ENCODE measurements at places on chromosomes 12 and 14. TPM values are rescaled to one million over a fixed set of nuclear protein-coding genes. Genes with fewer than 3 reads are reported as not detected.

- peak; percentile 69 for DNase-seq
Measured at GRCh38 chr14:39218171-39218769, 15.4 kb upstream of the MIA2 start.

DNA sequence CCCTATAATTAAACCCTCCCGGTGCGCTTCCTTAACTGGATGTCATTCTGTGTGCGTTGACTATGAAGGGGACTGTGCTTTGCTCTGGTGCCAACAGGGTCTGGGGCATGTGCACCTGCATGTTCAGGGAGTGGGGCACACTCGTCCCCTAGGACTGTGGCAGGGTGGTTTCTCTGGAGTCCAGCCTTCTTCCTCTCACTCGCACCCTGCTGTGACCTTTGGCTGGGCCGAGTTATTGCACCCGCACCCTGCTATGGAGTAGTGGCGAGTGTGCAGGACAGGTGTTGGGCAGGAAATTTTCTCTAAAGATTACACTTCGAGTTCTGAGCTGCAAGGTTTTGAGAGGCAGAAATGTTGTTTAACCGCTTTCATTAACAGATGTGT, 138.9 kb downstream of the PLXNC1 start:
- no peak for DNase-seq

DNA sequence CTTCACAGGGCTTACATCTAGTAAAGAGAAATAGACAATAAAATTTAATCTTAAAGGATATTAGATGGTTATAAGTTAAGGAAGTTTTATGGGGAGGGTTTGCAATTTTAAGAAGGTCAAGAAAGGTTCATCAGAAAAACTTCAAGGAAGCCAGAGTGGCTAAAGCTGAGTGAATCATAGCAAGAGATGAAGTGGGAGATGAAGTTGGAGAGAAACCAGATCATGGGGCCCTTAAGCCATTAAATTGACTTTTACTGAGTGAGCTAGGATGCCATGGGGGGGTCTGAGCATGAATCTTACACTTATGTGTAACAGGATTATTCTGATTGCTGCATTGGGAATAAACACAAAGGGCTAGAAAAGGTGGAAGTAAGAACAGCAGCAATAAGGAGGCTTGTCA, 189.2 kb downstream of the LRIG3 start:
- no peak for DNase-seq

DNA sequence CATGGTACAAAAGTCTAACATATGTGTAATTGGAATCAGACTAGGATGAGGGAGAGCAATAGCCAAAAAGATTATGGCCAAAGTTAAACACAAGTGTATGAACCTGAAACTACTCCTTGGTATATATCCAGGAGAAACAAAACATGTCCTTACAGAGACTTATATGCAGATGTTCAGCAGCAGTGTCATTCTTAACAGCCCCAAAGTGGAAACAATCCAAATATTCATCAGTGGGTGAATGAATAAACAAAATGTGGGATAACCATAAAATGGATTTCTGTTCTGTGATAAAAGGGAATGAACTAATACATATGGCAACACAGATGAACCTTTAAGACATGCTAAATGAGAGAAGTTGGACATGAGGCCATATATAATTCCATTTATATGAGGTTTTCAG, 30.2 kb downstream of the PWP1 start:
- DNase-seq: no peak

DNA sequence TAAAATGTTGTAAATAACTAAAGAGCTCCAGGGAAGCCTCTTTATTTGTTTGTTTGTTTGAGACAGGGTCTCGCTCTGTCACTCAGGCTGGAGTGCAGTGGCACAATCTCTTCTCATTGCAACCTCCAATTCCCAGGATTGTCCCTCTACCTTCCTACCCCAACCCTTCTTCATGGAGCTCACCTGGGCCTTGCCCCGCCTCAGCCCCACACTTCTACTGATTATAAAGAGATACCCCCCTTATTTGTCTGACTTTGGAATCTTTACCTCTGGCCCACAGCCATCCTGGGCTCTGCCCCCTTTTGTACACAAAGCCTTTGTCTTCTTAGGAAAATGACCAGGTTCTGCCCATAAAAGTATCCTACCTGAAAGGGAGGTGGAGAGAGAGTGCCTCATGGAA, 9.1 kb upstream of the BLTP3B start:
- no peak for DNase-seq

The ALDH1L2 gene
- 13.8 TPM for total RNA-seq

- no peak for DNase-seq
Measured at GRCh38 chr12:131117438-131118245, 163.9 kb downstream of the ADGRD1 start.

DNA sequence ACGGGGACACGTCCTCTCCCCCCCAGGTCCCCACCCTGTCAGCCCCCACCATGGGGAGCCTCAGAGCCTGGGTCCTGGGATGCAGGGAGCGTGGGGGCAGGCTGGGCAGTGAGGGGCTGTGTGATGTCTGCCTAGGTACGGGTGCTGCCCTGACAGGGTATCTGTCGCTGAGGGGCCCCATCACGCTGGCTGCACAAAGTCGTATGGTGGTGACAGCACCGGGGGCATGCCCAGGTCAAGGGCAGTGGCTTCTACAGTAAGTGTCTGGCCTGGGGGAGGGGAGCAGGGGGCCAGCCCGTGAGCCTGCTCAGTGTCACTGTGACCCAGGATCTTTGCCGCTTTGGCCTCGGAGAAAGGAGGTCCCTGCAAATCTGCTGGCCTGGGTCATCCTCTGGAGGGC, 23.3 kb downstream of the PAPLN start:
- no peak for DNase-seq

DNA sequence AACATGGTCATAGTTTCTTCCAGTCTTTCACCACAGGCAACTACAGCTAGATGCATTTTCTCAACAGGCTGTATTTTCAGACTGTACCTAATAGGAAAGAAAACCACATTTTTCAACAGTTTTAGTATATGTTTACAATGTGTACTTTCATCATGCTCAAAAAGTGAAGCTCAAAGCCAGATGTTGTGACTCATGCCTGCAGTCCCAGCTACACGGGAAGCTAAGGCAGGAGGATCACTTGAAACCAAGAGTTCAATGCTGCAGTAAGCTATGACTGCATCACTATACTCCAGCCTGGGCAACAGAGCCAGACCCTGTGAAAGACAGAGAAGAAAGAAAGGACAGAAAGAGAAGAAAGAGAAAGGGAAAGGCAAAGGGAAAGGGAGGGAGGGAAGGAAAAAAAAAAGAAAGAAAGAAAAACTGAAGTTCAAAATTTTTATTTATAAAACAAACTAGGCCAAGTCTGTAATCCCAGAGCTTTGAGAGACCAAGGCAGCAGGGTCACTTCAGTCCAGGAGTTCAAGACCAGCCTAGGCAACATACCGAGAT, 25.5 kb downstream of the GXYLT1 start:
- peak; percentile 66 for DNase-seq

DNA sequence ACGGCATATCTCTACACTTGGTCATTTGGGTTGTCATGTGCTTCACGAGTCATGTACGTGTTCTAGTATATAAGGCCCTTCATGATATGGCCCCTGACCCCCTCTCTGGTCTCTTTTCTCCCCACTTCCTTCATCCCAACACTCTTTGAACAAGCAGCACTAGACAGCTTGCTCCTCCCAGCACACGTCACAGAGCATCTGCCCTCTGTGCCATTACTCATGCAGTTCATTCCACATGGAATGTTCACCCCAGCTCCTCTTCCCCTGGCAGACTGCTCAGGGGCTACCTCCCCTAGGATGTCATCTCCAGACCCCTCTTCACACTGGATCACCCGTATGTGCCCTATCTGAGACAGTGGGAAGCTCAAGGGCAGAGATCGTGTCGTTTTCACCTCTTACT, 14.1 kb upstream of the LRP1-AS start:
- no peak for DNase-seq

DNA sequence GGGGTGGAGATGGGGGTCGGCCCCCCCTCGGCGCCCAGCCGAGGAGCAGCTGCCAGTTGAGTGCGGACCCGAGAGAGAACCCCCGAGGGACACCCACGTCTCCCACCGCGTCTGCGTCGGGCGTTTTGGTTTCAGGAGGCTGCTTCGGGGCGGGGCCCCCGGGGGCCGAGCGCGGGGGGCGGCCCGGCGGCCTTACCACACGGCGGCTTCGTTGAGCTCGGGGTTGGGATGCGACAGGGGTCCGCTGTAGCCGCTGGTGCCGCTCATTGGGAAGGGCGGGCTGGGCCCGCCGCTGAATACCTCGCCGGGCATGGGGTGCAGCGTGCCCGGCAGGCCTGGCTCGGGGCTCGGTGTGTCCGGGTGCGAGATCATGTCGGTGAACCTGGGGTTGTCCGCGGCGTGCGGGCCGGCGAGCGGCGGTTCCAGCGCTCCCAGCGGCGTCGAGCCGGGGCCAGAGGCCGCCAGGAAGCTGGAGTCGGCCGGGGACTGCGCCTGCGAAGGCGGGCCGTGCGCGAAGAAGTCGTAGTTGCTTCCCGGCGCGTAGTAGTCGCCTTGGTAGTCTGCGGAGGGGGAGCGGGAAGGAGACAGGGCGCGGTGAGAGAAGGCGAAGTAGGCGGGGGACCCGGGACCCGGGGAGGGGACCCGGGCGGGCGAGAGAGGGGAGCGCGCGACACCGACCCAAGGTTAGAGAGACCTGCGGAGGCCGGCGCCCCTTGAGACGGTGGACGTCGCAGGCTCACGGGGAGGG, 8.5 kb downstream of the LHX5 start:
- no peak for DNase-seq

- DNase-seq: no peak
Measured at GRCh38 chr14:50425816-50426215, 29.1 kb upstream of the CDKL1 start.

- no peak for DNase-seq
Measured at GRCh38 chr12:40645361-40645760, 46.9 kb upstream of the CNTN1 start.

DNA sequence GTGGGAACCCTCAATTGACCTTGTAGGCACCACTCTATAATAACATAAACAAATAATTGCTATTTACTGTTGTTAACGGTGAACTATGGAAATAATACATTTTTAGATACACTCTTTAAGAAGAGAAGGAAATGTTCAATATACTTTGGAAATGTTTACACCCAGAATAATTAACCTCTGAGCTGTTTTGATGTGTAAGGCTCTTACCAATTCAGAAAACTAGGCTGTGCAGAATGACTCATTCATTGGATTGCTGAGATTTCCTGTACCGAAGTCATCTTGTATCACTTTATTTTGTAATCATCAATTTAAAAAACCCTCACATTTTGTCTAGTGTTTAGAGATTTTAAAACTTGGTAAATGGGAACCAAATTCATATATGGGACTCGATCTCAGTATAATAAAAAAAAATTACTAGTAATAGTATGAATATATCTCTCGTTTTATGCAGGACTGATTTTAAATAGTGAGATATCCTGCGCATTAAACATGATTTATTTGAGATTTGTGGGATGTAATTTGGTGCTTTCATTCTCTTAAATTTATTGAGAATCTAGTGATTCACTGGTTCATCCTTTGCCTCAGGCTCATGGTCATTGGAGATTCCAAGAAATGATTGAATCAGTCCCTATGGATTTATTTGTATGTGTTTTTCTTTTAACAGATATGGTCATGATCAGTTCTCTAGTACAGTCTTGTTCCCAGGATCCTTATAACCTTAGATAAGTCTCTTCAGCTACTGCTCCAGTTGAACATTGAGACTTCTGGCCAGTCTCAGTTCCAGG, 3.9 kb downstream of the SAMD4A start:
- DNase-seq: peak; percentile 65

DNA sequence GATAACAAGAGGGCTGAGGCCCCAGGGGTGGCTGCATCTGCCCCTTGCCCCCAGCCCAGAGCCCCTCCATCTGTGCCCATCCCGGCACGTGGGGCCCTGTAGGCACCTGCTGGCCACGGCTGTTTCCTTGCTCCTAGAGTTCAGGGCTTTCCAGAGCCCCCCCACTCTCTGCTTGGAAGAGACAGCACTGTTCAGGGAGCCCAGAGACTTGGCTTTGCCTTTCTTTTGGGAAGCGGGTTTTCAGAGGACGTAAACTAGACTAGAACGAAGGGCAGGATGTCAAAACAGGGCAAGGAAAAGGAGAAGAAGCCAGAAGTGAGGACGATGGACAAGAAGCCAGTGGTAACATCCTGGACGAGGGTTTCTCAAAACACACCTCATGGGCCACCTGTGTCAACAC, 163.3 kb upstream of the LHX5 start:
- DNase-seq: no peak

DNA sequence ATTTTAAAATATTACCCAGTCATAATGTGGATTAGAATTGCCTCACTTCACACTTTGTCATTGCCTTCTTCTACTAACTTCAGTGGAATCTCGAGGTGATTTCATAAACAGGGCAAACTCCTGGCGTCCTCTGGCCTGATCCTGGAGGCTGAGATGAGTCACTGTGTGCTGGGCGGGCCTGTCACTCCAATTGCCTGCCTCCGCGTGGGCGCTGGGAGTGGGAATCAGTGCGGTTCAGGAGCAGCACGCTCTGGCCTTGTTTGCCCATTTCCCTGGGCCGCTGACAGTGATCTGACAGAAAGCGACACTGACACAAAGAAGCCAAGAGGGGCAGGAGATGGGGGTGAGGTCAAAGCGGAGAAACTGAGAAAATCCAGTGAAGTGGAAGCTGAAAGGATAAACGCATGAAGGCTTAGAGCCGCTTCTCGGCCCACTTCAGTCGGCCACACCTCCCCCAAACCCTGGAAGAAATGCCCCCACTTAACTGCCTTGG, 29.7 kb downstream of the LGR5 start:
- peak; percentile 68 for DNase-seq

DNA sequence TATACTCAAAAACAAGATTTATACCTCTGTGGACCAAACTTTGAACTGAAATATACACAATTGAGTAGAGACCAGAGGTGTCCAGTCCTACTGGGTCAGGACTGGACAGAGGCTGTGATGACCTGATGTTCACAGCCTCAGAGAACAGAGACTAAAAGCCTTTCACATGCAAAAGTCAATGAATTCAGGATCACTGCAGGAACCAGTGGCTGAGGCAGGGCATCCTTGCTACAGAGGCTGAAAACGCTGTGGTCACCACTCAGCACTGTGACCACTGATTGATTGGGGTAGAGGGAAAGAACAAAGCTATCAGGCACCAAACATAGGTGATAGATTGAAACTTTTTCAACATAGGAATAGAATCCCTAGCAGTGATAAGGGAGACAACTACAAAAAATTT, 25.1 kb downstream of the GRIP1 start:
- DNase-seq: no peak

GRCh38 chr14:52827426-52827825, 36.0 kb upstream of the GNPNAT1 start:
- no peak for DNase-seq

- no peak for DNase-seq
Measured at GRCh38 chr12:19398376-19399363, 40.6 kb upstream of the AEBP2 start.

DNA sequence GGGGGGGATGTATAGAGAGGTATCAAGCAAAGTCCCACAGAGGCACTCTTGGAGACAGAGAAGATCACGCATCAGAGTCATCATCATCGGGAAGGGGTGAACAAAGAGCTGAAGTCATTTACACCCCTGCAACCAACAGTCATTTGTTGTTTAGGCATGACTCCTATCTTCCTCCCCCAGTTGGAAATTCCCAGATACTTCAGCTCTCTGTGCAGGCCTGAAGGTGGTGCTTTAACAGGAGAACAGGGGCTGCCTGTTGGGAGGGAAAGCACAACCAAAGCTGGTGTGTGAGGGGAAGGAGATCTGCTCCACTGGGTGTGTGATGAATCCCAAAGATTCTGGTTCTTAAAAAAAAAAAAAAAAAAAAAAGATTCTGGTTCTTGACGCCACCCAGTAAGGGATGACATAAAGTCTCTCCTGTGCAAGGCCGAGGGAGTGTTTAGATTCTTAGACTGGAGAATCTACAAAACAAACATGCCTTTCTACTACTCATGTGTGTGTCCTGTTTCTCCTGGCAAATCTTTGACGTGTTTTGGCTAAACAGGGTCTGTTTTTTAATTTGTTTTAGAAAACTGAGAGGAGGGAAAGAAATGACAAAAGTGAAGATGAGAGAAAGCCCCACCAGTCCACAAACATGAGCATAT, 121.0 kb upstream of the ARHGAP5 start:
- DNase-seq: no peak

Measured in RPMI7951 (cell line).